C1 segment of cervical spinal cord (tissue), 14 donors: ENCODE measurements at places on chromosomes 4 and X.

- no peak for DNase-seq
Measured at GRCh38 chrX:132677233-132677716, 188.4 kb upstream of the MBNL3 start.

DNA sequence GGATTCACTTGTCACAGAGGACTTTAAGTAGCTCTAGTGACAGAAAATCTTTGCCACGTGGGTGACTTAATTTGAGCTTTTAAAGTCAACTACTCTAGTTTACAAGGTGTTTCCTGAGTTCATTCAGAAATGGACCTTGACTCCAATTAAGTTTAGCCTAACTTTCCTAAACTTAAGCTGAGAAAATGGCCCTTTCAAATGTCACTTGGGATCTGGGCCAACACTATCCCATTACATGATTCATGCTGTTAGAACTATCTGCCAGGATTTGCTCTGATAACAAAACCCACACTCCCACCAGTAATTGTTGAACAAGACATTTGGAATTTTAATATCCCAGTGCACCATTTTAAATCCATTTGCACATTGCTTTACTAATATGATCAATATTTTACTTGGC, 40.8 kb downstream of the C4orf46 start:
- no peak for DNase-seq

- DNase-seq: no peak
Measured at GRCh38 chrX:97330151-97330550, 446.4 kb downstream of the RPA4 start.

DNA sequence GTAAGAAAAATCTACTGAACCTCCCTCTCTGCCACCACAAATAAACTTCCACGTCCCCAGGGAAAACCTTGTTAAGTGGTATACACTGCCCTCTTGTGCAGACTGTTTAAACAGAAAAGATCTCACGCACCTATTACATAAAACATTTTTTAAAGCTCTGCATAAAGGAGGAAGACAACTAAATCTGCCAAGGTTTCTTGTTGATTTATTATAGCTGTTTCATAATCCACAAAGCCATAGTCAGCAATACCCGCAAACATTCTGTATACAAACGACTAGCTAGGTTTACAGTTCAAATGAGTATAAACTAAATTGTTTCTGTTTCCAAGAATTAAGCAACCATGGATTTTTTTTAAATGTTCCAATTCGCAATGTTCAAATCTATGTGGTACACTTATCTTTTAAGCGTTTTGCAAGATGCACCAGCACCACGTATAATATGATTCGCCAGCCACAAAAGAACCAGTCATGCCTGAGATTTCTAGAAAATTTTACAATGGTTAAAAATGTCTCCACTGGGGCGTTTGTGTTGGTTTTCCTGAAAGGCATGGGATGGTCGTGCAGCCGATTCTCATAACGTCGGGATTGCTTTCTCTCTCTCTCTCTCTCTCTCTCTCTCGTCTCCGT, 164.6 kb downstream of the PRKX start:
- DNase-seq: no peak

DNA sequence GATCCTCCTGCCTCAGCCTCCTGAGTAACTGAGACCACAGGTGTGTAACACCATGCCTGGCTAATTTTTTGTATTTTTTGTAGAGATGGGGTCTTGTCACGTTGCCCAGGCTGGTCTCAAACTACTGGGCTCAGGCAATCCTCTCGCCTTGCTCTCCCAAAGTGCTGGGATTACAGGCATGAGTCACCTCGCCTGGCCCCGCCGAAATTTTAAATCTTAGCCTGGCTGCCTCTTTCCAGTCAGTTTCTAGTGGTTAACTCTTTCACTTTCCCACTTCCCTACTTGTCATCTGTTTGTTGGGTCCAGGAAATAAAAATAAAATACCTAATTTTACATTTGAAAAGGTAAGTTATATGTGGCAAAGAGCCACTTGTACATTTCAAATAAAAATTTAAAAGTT, 62.4 kb downstream of the TMEM165 start:
- no peak for DNase-seq

GRCh38 chrX:150226223-150226965, 136.7 kb upstream of the MAMLD1 start:
- no peak for DNase-seq

GRCh38 chr4:151801547-151802516, 41.0 kb upstream of the GATB start:
- DNase-seq: no peak

DNA sequence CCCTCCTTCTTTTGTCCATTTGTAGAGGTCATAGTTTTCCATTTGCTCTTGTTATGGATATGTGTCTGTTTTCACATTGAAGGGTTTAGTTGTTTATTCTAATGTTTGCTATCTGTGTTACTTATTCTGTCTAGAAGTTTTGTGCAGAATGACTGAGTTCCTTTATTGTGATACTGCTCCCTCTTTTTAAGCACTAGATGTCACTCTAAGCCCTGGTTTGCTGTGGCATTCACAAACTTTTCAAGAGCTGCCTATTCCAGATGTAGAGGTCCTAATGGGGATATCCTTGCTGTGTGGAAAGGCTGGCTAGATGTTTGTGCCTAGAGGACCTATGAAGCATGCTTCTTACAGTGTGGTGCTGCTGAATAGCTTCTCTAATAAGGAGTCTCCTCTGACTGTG, 338.6 kb downstream of the SPIN4 start:
- no peak for DNase-seq

GRCh38 chr4:16858275-16858752, 40.1 kb downstream of the LDB2 start:
- no peak for DNase-seq

GRCh38 chr4:167222099-167222498, 12.2 kb downstream of the SPOCK3 start:
- no peak for DNase-seq

GRCh38 chr4:19417256-19417655, 834.4 kb upstream of the SLIT2 start:
- no peak for DNase-seq

DNA sequence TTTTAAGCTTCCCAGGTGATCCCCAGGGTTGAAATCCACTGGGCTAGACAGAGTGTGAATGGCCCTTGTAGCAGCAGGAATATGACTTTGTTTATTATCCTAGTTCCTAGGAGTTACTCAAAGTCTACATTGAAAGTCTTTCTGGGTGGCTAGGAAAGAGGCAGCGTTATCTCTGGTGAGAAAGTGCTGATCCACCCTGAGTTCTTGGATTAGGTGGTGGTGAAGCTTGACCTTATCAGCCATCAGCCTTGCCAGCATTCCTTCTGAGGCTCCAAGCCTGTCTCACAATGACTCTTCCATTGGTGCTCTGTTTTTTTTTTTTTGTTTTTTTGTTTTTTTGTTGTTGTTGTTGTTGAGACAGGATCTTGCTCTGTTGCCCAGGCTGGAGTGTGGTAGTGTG, 83.1 kb upstream of the CLCN4 start:
- DNase-seq: no peak

DNA sequence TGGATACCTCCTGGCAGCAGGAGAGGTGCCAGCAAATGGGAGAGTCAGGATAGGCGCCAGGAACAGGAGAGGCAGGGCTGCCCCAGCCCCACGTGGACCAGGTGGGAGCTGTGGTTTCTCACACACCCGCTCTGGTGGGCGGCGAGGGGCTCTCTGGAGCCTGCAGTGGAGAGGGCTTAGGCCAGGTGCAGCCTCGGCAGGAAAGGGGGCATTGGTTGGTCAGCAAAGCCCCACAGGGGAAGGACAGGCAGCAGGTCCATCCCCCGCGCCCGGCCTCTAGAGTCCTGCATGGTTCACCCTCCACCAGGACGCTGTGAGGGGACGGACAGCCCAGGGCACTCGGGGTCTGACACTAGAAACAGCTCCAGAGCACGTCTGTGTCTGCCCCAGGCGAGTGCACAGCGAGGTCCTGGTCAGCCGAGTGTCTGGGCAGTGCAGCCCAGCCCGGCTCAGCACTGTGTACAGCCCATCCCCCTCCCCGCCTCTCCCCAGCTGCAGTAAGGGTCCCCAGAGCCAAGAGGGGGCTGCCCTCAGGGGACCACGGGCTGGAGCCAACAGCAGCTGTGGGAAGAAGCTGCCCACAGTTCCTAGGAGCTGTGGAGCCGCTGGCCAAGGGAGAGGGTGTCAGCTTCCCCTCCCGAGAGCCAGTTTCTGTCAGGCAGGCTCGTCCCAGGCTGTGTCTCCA, 8.2 kb downstream of the ATP5ME start:
- no peak for DNase-seq
